ENCODE measurements at places on chromosomes 12 and 14.

GRCh38 chr12:83153177-83153576, 466.5 kb downstream of the TMTC2 start:
- DNase-seq: no peak

- no peak for DNase-seq
These were observed 8.2 kb upstream of the PARP11 start for GRCh38 chr12:3881281-3881950.

GRCh38 chr14:101233391-101233790, 327.9 kb upstream of the DIO3 start:
- no peak for DNase-seq

- DNase-seq: peak; percentile 70
These were observed 3.3 kb downstream of the COL2A1 start for GRCh38 chr12:48000878-48001504.

GRCh38 chr12:77734214-77734883, 96.3 kb upstream of the NAV3 start:
- no peak for DNase-seq

DNA sequence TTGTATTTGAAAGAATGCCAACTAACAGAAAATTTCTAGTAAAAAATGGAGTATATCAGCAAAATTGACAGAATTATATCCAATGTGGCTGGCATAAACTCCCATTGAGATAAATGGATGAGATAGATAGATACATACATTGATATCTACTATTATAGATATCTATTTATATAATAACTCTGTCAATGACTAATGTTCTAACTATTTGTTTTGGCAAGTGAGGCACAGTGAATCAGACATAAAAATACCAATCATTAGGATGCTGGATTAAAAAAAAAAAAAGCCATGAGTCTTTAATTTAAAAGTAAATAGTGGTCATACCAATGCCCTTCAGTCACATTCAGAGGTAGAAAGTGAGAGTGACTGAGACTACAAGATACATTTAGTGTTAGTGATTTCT, 33.7 kb upstream of the GLIPR1 start:
- DNase-seq: no peak

- no peak for DNase-seq
These were observed 17.7 kb upstream of the LRP1-AS start for GRCh38 chr12:57164966-57165625.
